ENCODE measurements at places on chromosomes 2 and 18.

DNA sequence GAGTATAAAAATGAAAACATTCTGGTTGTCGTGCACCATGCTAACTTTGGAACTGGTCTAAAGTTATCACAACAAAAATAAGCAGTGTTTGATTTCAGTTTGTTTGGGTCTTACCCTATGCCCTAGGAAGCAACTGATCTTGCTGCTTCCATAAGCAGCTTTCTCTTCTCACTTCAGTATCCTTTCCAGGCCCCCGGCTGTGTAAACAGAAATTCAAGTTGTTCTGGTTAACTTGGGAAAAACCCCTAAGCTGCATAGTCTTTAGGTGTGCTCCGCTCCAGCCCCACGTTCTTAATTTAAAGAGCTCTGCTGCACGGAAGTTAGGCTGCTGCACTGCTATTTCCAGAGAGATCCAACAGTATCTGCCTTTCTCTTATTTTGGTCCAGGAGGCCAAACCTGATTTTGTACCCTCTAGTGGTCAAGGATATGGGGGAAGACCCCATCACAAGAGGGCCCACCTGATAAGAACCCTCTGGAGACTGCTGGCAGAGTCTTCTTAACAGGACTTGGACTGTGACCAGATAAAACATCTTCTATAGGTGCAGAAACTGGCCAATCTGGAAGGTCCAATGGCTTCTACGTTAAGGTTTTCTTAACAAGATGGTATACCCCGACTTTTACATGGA is 69.1 kb downstream of the FEZ2 start:
- DNase-seq, result no peak

DNA sequence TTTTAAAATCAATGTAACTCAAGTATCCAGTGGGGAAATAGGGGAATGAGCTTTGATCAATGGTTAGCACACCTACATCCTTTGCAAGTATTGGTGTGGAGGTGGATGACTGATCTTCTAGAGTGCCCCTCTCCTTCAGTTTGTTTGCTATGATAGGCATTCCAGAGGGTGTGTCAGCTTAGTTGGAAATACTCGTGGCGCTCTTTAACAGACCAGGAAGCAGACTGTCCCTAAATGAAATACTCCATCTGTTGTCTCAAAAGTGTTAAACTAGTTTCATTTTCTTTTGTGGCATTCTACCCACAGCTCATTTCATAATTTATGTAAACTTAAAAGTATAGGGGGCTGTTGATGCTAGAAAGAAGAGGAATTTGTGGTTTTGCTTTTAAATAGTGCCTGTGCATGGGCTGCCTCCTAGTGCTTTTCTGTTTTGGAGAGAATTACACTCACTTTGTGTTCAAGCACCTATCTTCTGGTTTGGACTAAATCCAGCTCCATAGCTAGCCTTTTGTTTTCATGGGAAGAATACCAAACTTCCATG is 66.2 kb downstream of the STAT1 start:
- DNase-seq, result no peak

DNA sequence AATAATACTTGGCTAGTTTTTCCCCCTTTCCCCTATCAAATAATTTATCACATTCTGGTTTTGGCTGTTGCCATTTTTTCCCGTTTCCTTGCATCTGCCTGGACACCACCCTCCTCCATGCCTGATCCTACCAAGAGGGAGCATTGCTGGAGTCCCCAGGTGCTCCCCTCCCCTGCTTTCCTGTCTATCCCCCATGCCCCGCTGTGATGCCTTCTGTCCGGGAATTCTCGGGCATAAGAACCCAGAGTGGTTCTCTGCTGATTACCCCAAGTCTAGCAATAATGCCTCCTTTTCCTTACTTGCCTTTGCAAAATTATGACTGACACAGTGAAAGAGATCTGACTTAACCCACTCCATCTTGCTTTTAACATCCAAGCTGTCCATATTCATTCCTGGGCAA is 248.0 kb upstream of the PXDN start:
- DNase-seq, result no peak

- no peak for DNase-seq
Observed at GRCh38 chr18:73827801-73828200, 319.8 kb downstream of the FBXO15 start.

DNA sequence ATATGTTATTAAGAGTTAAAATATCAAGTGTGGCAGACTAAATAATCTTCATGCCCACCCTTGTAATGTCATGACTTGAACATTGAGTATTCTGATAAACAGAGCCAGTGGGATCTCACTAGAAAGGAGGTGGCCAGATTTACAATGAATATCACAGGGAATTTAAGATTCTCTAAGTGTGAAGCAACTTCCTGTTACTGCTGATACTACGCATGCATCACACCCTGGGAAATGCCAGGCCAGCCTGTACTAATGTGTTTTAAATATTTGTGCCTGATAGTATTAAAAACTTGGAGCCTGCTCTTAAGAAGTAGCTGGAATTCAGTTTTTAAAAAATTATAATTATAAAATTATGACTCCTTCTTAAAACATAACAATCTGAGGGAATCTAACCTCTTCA is 148.3 kb downstream of the LAMA3 start:
- no peak for DNase-seq

DNA sequence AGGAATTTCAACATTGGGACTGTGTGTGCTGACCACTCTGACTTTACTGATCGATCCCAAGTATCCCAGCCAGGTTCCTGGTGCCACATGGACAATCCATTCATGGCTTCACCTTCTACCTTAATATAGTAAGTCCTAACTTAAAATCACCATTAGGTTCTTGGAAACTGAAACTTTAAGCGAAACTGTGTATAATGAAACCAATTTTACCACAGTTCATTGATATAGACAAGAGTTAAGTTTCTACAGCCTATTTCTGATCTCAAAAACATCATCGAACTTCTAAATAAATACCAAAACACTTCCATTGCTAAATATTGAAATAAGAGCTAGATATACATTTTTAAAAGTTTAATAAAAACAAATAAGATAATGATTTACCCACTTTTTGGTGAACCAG is 4.4 kb upstream of the EXOC6B start:
- DNase-seq, result no peak

Measured in T-helper 17 cell (primary cell).